ENCODE measurements at places on chromosomes 1 and 21.
A peak's percentile ranks its signal among the peaks of the same experiment; 100 is the strongest.

- ATAC-seq = no peak
Measured at GRCh38 chr1:221851336-221851735, 109.4 kb upstream of the DUSP10 start.

GRCh38 chr1:229434641-229435051, 752 bp upstream of the ACTA1 start:
- ATAC-seq = no peak

- ATAC-seq = no peak
Measured at GRCh38 chr1:95145493-95145892, 28.3 kb downstream of the TLCD4 start.

DNA sequence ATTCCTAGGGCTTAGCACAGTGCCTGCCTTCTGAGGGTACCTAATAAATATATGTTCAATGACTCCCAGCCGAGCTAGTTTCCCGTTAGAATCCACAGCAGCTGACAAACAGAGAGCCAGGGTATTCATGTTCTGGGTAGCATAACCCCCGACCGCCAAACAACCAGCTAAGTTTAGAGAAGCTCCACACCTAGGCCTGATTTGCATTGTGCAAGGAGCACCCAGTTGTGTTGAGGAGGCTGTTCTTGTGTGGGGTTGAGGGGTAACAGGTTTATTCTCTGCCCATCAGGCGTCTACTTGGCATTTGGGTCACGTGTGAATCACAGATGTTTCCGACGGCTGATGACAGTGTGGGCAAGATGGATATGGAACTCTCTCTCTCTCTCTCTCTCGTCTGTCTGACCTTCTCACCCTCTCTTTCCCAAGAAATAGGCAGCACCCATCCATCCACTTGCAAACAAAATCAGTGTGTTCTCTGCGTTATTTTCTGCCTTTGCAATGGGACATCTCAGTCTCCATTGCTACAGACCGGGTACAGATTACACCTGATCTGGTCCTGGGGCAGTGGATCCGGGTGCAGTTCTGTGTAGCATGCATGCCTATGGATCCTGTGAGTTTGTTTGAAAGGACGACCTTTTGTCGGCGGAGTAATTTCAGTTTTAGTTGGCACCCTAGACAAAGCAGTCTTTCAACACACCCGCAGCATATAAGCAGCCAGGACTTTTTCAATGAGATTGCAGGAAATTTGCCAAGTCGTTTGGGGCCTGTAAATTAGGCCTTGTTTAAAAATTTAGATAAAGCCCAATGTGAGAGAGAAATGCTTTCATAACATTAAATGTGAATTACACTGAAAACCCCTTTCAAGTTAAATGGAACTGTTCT, 29.4 kb downstream of the KAZN start:
- no peak for ATAC-seq

DNA sequence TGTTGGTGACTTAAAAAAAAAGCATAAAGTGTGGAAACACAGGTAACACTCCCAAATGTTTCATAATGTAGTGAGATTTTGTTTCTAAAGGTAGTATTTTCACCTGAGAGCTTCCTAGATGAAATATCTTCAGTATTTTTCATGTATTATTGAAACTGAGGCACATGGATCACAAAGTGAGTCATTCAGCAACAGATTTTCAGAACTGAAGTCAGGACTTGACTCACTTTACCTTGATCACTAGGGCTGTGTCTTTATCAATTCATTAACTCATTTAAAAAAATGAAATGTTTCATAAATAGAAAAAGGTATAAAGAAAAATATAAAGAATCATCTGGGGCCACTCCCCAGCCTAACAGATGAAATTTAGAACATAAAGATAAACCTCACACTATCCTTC, 66.5 kb upstream of the RCC1 start:
- peak; percentile 55 for ATAC-seq

DNA sequence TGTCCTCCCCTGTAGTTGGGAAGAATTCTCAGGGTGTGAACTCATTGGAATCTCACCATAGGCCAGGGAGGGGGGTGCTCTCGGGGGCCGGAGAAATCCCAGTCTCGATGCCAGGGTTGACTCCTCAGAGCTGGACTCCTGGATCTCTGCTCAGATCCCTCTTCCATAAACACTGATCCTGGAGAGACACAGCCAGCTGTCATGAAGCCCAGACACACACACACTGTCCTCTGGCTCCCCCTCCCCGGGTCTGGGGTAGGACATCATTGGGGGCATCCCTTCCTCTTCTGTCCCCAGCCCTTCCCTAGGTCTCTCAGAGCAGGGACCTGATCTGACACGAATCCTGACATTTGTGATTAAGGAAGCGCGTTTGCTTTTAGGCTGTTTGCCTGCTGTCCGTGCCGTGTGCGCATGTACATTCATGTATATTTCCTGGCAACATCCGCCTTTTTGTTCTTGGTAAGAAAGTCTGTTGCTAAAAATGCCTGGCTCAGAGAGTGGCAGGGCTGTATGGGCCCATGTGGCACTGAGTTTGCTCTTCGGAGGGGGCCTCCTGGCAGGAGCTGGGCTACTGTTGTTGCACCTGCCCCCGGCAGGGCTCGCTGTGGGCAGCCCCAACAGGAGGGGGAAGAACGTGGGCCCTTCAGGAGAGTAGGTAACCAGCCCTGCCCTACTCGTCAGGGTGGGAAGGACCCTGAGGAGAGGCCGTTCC, 45.4 kb upstream of the SELENON start:
- peak; percentile 27 for ATAC-seq

GRCh38 chr1:25898223-25899015, 7.8 kb downstream of the STMN1 start:
- ATAC-seq = no peak

- ATAC-seq = no peak
Measured at GRCh38 chr1:94803517-94804441, 16.4 kb upstream of the SLC44A3 start.

GRCh38 chr1:54340878-54341277, 65.3 kb downstream of the SSBP3 start:
- ATAC-seq = no peak

DNA sequence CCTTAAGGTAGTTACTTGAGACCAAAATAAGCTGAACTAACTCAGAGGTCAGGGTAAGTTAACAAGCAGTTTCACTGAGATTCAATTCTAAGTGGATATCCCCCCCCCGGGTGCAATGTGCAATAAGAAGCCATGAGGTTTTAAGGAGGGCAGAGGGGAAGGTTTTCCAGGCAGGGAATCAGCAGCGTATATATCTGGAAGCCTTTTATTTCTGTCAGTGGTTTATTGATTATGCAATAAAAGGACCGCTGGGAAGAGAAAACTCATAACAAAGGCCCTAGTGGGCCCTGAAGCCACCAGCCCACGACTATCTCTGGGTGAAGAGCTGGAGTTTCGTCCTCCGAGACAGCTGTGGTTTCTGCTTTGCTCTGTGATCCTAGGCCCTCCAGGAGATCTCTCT, 53.1 kb upstream of the CTPS1 start:
- ATAC-seq = no peak

DNA sequence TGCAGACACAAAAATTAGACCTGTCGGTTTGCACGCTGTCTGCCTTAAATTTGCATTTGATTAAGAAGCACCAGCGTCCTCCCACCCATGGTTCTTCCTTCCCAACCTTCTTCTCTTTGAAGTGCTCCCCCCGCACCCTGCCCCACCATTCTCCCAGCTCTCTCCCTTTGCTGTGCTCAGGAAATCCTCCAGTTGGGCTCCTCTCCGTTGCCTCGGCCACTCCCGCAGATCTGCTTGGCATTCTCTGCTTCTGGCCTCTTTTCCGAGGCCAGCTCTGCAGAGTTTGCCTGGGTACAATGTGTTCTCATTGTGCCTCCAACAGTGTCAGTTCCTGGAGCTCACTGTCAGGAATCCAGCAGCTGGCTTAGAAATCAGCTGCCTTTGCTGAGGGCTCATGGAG, 126.1 kb downstream of the NAV1 start:
- ATAC-seq = no peak

Measured in activated CD4-positive, CD25-positive, alpha-beta regulatory T cell treated with anti-CD3 and anti-CD28 coated beads, Interleukin-2, amount 50 U/mL, for 24 hours (primary cell).